ENCODE measurements at places on chromosomes 2 and 18. TPM values are rescaled to one million over a fixed set of nuclear protein-coding genes. Genes with fewer than 3 reads are reported as not detected.

The MOGAT1 gene
- total RNA-seq: not detected

DNA sequence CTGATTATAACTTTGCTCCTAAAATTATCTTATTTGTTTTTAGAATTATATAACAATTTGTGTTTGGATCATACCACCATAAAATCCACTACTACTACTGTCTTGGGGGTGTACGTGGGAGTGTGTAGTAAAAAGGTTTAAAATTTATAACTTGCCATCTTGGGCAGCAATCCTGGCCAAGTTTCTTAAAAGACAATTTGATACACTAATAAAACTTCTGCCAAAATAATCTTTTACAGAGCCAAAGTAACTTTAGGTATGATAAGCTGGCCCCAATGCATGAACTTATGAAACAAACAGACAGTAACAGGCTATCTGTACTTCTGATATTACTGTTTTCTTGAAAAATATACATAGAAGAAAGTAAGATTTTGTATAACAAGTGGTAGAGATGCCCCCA is 11.3 kb upstream of the UBE2E3 start:
- DNase-seq: no peak

The ESCO1 gene
- total RNA-seq: 23.0 TPM

The RBM44 gene
- total RNA-seq: 2.2 TPM

- no peak for DNase-seq
These were observed 4.5 kb downstream of the TIMM21 start for GRCh38 chr18:74152857-74153256.

The FABP1 gene
- total RNA-seq: 1.1 TPM

DNA sequence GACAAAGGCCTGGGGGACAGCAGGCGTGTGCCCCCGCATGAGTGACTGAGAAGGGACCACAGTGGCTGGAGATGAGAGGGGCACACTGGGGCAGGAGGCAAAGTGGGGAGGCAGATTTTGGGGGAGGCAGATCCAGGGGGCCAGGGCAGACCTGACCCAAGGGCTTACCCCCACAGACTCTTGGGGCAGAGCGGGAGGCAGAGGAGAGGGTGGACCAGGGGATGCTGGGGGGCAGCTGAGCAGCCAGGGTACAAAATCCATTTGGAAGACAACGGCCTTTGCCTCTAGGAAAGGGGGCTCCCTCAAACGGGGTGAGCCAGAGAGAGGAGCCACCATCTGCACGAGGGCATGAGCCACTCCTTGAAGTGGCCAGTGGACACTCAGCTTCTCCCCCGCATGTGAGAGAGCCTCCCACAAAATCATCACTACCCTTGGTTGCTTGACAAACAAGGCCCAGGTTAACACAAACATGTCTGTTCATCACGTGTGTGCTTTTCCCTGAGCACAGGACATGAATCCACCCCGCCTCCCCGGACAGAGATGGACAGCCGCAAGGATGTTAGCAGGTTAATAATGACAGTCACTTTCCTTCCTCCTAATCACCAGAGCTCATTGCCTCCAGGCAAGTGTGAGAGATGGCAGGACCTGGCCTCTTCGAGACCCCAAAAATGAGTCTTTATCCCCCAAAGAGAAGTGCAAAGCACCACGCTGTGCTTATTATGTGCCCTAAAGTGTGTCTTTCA is 72.0 kb upstream of the RAB6C start:
- no peak for DNase-seq

DNA sequence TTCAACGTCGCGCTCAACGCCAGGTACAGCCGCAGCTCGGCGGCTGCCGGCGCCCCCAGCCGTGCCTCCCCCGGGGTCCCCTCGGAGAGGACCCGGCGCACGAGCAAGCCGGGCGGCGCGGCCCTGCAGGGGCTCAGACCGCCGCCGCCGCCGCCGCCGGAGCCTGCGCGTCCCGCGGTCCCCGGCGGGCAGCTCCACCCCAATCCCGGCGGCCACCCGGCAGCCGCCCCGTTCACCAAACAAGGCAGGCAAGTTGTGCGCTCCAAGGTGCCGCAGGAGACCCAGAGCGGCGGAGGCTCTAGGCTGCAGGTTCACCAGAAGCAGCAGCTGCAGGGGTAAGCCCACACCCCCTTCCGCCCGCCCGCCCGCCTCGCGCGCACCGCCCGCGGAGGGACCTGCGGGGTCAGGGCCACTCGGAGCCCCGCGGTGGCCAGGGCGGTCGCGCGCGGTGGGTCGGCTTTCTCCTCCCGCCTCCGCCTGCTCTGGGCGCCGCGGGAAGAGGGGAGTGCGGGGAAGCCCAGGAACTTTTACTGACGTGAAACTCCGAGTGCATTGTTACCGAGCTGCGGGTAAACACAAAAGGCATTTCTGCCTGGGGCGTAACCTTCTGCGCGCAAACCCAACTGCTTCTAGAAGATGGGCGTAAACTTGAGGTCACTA is 861 bp downstream of the LTBP1 start:
- DNase-seq: no peak

DNA sequence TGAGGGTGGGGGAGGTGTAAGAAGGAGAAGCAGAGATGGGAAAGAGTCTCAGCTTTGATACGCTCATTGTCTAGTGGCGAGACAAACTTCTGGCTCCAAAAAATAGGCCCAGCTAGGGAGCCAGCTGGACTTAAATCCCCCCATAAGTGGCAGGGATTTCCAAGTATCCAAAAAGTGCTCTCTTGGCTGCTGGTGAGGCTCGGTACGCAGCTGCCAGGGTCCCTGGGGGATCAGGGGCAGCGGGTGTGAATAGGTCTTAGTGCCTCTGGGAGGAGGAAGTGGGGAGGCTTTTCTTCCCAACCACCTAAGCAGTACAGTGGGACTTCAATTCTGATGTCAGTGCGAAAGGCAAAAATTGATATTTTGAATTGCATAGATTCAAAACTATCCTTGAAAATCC is 73.5 kb downstream of the ALK start:
- DNase-seq: no peak

- no peak for DNase-seq
These were observed 318.8 kb upstream of the THUMPD2 start for GRCh38 chr2:40097691-40098385.

The ANKRD12 gene
- 102 TPM for total RNA-seq

DNA sequence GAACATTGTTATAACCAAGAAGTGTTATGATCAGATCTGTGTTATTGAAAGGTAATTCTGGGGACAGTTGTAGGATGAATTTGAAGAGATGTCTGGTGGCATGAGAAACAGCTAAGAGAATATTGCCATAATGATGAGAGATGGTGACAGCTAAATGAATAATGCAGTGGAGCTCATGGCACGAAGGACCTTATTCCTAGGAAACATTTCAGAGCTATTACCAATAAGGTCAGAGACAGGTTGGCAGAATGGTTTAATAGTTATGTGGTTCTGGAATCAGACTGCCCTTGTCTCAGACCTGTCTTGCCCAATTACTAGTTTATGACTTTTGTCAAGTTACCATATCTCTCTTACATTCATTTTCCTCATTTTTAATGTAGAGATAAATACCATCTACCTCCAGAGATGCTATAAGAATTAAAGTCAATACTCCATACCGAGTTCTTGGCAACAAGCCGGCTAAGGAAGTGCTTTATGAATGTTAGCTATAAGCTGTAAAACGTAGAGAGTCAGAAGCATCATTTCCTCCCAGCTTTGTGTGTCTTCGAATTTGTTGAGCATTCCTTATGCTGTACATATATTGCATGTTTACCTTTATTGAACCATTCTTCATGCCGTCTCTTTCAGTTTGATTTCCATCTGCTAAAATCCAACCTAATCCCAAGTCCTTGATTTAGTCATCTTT is 73.6 kb upstream of the COL5A2 start:
- no peak for DNase-seq

- no peak for DNase-seq
These were observed 7.9 kb downstream of the GAD1 start for GRCh38 chr2:170824526-170825015.

DNA sequence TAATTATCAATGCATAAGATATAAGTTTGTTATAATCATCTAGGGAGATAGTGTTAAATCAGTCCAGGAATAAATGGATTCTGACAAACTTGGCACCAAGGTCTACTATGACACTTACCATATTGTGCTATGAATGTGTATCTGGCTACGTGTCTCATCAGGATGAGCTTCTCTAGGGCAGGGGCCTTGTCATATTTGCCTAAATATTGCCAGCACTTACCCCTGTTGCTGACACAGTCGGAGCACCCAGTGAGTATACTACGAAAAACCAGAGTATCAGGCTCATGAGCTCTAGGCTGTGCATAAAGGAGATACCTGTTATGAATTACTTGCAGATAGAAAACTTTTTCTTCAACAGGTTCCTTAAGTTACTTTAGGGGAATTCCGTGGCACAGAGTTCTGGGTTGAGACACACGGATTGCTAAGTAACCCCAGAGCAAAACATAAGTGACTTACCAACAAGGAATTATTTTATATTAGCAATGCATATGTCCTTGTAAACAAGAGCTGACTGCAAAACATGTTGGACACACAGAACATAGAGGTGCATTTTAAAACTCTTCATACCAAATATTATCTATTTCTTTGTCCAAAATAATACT is 7.7 kb upstream of the TTC39C start:
- no peak for DNase-seq

DNA sequence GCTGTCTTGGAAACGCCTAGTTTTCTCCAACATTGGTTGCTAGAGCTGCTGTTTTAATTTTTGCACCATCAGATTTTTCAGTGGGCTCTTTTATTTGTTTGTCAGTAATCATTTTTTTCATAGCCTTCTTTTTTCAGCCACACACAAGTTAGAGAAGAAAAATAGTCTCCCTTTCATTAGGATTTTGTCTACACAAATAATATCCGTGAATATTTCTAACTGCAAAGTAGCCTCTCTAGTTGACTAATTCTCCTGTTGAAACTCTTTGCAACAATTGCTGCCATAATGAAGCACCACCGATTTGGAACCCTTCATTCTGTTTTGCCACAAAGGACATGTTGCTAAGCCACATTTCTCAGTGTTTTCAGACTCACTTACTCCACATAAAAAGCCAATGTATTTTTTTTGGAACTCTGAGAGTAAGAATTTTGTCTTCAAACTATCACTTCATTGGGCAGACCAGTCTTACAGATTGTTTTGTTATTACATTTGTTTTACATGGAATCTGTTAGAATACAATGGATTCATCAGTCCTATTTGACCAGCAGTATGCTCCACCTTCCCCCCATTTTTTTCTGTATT is 9.6 kb downstream of the KCNJ3 start:
- no peak for DNase-seq

The LAMA3 gene
- total RNA-seq: 4.9 TPM

The ASB18 gene
- total RNA-seq: 0.45 TPM

The ELOA2 gene
- total RNA-seq: not detected

DNA sequence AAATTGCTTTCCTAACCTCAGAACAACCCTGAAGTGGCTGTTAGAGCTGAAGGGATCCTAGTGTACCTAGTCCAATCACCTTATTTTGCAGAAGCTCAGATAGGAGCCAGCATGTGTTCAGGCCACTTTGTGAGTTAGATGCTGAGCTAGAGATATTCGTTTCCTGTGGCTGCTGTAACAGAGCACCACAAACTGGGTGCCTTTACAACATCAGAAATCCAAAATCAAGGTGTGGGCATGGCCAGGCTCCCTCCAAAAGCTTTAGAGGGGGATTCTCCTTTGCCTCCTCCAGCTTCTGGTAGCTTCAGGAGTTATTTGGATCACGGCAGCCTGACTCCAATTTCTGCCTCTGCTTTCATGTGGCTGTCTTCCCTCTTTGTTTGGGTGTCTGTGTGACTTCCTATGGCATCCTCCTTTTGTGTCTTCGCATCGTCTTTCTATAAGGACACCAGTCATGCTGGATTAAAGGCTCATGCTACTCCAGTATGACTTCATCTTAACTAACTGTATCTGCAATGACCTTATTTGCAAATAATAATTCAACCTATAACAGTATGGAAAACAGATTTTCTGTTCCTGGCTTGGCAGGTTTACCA is 86.3 kb upstream of the TGFA start:
- DNase-seq: no peak

The SAG gene
- total RNA-seq: not detected

DNA sequence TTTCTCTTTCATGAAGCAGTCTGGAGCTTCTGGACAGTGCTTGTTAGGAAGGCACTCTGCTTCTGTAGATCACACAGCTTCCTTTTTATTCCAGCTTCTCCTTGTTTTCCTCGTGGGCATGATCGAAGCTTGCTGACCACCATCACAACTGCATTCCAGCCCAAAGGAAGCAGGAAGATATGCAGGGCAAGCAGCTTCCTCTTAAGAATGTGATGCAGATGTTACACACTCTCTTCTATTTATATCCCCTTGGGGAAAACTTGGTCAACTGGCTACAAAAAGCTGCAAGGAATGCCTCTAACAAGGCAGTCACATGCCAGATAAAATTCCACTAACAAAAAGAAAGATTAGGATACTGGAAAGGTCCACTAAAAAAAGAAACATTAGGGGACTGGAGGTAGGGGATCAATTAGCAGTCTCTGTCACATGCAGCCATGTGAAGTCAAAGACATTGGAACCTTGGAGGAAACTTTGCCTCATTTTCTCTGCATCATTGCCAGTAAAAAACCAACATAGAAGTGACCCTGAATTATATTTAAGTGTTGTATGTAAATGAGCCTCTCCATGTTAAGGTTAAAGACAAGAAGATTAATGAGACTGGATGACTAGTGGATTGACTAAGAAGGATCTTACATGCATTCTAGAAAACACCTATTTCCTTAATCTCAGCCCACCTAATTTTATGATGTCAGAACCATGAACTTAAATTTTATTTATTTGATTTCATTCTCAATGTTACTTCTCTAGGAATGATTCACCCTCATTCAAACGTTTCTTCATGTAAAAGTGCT is 98.3 kb downstream of the NAB1 start:
- no peak for DNase-seq

- no peak for DNase-seq
These were observed 24.1 kb upstream of the CDH2 start for GRCh38 chr18:28201056-28201455.

GRCh38 chr2:120253021-120253882 is 600 bp downstream of the RALB start:
- DNase-seq: peak; percentile 66

The ADAM23 gene
- 29.3 TPM for total RNA-seq

- no peak for DNase-seq
These were observed 264.3 kb downstream of the PTGR3 start for GRCh38 chr18:74944676-74945075.

The WNT10A gene
- 0.27 TPM for total RNA-seq

The VPS4B gene
- total RNA-seq: 28.0 TPM

The LYG1 gene
- 1.00 TPM for total RNA-seq

The DHRS9 gene
- total RNA-seq: 0.64 TPM

The UNC80 gene
- 34.8 TPM for total RNA-seq

The WDR43 gene
- 37.2 TPM for total RNA-seq

The ADD2 gene
- 119 TPM for total RNA-seq

The DPP4 gene
- total RNA-seq: 1.2 TPM

DNA sequence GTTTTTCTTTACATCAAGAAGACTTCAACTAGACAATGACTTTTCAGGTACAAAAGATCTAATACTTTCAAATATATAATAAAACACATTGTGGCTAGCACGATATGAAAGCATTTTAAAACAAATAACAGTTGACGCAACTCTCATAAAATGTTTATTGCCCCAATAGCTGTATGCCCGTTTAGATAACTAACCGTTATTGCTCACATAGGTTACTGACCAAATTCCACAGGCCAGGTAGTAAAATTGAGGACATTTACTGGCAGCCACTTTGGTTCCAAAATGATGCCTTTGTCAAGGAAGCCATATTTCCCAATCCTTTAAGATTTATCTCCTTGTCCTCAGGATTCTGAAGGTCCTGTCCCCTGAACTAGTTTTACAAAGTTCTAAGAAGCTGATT is 2.9 kb upstream of the REG1B start:
- DNase-seq: no peak

- no peak for DNase-seq
These were observed 206.5 kb upstream of the CTAGE1 start for GRCh38 chr18:22624176-22624575.

Data from cerebellum (tissue), 4 donors.